ENCODE measurements at places on chromosomes 7 and 10. TPM values are rescaled to one million over a fixed set of nuclear protein-coding genes. Genes with fewer than 3 reads are reported as not detected.

Gene PTF1A
- not detected for total RNA-seq

Gene CDK6
- 34.4 TPM for total RNA-seq

Gene ZNF239
- total RNA-seq = 6.8 TPM

Gene ATP5MK
- 321 TPM for total RNA-seq

Gene AGAP6
- 19.7 TPM for total RNA-seq

Gene COG5
- total RNA-seq = 50.4 TPM

Gene WEE2
- not detected for total RNA-seq
